ENCODE measurements at places on chromosomes 12 and 14.

DNA sequence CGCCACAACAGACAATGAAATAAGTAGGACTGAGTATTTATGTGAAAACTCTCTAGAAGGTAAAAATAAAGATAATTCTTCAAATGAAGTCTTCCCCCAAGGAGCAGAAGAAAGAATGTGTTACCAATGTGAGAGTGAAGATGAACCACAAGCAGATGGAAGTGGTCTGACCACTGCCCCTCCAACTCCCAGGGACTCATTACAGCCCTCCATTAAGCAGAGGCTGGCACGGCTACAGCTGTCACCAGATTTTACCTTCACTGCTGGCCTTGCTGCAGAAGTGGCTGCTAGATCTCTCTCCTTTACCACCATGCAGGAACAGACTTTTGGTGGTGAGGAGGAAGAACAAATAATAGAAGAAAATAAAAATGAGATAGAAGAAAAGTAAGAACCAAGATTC is 82.7 kb downstream of the VEZT start:
- no peak for DNase-seq

DNA sequence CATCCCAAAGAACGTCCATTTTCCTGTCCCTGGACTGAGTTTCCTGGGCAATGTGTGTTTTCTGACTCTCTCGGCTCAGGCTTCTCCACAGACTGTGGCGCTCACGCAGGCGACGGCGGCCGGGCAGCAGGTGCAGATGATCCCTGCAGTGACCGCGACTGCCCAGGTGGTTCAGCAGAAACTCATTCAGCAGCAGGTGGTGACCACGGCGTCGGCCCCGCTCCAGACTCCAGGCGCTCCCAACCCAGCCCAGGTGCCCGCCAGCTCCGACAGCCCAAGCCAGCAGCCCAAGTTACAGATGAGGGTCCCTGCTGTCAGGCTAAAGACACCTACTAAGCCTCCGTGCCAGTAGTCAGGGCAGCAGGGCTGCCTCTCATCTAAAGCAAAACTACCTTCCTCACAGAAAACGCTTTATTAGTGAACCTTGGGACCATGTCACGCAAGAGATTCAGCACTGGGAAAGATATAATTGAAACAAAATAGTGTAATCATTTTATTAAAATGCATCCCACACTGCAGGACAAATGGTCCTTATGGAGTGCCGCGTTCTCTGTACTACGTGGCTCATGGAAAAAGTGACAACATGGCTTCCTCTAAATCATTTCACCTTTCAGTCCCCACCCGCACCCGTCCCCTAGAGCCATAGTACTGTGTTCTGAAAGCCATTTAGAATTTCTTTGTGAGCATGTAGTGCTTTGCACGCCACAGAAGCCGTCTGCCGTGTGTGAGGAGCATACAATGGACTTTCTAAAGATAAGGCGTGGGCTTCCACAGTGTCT is 66.6 kb downstream of the DDX51 start:
- DNase-seq, result no peak

GRCh38 chr14:64218344-64219240 is 75.6 kb downstream of the ESR2 start:
- DNase-seq, result no peak

DNA sequence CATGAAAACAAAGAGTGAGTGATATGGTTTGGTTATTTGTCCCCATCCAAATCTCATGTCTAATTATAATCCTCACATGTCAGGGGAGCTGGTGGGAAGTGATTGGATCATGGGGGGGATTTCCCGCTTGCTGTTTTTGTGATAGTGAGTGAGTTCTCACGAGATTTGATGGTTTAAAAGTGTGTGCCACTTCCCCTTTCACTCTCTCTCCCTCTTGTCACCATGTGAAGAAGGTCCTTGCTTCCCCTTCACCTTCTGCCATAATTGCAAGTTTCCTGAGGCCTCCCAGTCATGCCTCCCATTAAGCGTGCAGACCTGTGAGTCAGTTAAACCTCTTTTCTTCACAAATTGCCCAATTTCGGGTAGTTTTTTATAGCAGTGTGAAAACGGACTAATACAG is 2.1 kb upstream of the ATXN7L3B start:
- no peak for DNase-seq

DNA sequence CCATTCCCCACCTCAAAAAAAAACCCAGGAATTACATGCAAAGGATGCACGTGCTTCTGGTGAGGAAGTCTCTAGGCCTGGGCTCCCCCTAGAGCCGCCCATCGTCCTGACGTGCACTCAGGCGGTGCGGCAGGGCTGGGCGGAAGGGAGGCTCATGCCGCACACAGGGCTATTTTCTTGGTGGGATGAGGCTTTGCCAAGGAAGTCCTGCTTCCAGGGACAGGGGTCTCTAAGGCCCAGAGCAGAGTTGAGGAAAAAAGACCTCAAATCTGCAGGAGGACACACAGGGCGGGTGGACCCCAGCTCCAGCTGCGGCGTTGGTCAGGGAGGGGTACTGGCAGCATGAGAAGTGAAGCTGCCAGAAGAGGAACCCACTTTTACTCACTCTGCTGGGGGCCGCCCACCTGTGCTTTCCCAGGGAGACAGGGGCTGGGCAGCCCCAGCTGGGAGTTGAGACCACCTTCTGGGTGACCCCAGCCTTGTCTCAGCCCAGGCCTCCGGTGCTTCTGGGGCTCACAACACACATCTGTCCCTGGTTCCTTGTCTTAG is 4.2 kb downstream of the RHOF start:
- DNase-seq, result no peak

- no peak for DNase-seq
These were observed 169.7 kb downstream of the MYRFL start for GRCh38 chr12:69994724-69995173.

DNA sequence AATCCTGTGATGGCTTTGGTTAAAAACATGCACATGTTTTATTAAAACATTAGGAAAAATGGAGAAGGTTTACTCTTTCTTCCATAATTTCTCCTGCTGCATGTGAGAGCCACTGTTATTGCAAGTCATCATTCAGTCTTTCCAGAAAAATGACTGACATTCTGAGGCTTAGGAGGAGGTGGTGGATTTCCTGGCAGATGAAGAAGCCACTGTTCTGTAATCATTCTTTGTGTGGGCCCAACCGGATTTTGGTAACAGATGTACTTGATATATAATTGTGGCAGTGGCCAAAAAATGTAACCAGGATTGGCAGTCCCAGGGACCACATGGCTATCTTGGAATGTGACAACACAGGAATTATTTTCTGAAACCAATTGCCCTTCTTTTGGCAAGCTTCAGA is 120.2 kb downstream of the DAAM1 start:
- no peak for DNase-seq

Measured in islet precursor cell (in vitro differentiated cells).